ENCODE measurements at places on chromosomes 12 and 14.

GRCh38 chr14:64324461-64324860, 30.3 kb upstream of the ESR2 start:
- no peak for DNase-seq

GRCh38 chr12:124487066-124487833, 80.2 kb downstream of the NCOR2 start:
- DNase-seq = no peak

DNA sequence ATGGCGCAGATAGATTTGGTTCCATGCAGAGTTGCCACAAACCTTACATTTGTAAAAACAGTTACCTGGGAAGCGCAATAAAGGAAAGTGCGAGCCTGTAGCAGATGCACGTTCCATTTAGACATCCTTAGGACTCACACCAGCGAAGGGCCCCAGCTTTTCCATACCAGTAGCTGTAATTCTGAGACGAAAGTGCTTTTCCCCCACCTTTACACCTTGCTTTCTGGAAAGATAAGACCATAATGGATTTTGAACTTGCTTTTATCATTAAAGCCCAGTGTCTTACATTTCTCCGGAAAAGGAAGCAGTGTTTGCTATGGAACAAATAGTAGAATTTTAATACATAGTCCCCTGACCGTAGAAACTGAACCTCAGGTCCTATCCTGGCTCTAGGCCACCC, 616 bp upstream of the CCDC77 start:
- DNase-seq = no peak

DNA sequence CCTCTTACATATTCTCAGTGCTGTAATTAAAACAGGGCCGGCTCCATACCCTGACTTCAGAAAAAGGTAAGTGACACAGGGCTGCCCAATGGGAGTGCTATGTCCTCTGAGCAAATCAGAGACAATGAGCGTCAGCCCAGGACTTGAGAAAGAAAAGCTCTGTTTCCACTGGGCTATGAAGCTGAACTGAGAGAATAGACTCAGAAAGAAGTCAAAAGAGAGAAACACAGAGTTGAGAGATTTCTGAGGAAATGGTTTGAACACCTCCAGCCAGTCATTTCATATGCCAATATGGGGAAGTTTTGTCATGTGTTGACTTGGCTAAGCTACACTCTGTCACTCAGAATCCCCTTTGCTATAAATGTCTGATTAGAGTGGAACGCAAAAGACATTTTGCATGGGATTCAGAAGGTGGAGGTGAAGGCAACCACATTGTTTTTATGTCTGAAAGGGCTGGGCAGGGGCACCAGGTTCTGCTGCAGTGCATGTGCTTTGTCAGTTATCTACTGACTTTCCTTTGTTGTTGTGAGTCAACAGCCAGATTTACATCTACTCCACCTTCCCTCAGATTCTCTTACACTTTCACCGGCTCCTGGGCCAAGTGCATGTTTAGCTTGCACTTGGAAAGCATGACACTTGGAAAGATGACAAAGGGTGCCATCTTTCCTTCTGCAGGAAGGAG, 313.3 kb downstream of the DUSP6 start:
- DNase-seq = no peak

- no peak for DNase-seq
These were observed 110.2 kb downstream of the NEDD1 start for GRCh38 chr12:97017213-97017612.

DNA sequence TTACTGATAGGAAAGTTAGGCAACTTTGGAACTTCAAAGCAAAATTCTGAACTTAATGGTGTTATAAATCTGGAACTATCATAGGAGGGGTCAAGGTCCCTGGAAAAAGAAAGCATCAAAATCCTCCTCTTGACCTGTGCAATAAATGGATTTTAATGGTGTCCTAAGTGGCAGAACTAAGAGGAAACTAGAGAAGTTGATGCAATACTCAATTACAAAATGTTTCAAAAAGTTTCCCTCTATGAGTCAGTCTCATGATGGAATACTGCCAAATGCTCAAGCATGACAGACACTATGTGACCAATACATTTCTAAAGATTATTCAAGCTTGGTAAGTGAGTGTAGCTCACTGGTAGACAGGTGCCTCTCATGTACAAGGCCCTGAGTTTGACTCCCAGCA, 47.7 kb upstream of the ERGIC2 start:
- DNase-seq = no peak

DNA sequence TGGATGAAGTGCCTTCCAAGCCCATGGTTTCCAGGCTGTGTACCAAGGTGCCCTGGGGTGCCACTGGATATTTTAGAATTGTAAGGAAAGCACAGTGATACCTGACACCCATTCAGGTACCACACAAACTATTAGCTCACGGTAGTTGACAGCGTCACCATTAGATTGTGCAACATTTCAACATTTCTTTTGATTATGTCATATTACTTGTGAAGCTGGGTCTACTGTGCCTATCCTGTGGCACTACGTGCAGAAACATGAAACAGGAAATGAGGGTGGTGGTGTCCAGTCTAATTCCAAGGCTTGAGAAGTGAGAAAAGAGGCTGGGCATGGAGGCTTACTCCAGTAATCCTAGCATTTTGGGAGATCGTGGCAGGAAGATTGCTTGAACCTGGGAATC, 75.5 kb upstream of the CPM start:
- DNase-seq = no peak

DNA sequence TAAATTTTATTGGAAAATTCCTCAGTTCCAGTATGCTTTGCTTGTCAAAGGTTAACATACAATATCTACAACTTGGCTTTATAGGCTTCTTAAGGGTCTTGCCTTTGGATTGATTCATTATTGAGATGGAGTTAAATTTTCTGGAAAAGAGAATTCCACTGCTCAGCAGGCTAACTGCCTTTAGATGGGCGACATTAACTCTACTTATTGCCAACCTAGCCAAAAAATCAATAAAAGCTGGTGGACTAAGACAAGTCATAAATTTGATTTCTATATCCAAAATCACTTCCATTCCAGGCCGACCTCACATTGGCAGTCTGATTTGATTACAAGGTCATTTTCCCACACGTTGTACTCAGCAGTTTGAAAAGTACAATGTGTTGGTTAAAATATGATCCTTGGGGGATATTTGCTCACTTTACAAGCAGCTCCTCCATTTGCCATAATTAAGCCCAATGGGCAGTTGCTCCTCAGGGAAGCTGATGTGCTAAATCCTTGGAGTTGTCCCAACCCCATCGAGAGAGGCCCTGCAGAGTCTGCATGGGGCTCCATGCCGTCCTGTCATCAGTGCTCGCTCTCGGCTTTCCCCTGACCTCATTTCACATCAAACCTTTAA, 36.1 kb upstream of the CRY1 start:
- DNase-seq = no peak

DNA sequence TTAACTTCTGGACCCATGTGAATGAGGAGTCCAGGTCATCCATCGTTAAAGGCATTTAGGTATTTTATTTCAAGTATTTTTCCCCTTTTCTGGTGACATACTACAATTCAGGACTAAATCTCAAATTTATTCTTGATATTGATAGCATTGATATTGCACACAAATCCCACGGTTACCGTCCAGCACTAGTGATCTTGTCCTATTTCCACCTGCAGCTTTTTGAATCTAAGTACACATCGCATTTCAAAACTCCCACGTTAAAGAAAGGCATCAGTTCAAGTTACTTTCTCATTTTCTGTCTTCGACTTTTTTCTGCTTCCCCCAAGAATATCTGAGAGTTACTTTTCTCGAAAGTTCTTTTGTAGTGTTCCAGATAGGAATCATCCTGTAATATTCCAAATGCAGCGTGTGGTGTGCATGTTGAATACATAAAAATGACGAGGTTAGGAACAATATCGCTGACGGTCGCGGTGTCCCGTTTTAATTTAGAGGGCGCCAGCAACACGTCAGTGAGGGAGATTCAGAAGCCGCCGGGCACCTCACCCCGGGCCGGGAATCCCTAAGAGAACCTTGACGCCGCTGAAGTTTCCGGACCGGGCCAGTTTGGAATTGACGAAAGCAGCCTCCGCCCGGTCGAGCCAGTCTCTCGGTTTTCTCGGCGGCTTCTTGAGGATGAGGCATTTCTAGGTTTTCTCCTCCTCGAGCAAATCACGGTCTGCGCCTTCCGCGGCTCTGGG, 569 bp upstream of the RGS6 start:
- no peak for DNase-seq

- DNase-seq = no peak
These were observed 297.9 kb upstream of the AMIGO2 start for GRCh38 chr12:47377414-47378221.

- no peak for DNase-seq
These were observed 260.3 kb downstream of the ADGRD1 start for GRCh38 chr12:131213896-131214442.

- no peak for DNase-seq
These were observed 4.9 kb upstream of the NECAP1 start for GRCh38 chr12:8077207-8077606.

DNA sequence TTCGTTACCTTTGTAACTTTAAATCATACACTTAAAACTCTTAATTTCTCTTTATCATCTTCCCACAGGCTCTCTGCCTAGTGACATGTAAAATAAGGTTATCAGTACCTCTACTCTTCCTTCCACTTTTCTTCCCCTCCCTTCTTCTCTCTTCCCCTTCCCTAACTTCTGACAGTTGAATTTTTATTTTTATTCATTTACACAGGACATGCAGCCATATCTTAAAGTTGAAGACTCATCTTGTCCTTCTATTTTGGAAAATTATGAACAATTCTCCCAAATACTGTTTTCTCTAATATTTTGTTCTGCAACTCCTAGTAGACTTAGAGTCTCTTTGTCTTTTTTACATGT, 263.9 kb downstream of the FBXL14 start:
- no peak for DNase-seq

DNA sequence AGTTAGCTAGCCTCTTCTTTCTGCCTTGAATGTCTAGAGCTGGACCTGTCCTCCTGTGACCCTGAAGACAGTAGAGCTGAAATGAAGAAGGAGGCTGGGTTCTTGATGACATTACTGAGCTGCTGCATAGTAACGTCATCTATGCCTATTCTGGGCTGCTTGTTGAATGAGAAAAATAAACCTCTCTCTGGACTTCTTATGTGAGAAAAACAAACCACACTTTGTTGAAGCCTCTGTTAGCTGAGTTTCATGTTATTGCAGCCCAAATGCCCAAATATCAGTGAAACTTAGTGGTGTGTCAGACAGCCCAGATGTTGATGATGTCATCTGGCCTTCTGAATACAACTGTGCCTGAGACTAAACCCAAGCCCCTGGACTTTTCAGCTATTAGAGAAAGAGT, 67.0 kb upstream of the MAX start:
- DNase-seq = no peak

DNA sequence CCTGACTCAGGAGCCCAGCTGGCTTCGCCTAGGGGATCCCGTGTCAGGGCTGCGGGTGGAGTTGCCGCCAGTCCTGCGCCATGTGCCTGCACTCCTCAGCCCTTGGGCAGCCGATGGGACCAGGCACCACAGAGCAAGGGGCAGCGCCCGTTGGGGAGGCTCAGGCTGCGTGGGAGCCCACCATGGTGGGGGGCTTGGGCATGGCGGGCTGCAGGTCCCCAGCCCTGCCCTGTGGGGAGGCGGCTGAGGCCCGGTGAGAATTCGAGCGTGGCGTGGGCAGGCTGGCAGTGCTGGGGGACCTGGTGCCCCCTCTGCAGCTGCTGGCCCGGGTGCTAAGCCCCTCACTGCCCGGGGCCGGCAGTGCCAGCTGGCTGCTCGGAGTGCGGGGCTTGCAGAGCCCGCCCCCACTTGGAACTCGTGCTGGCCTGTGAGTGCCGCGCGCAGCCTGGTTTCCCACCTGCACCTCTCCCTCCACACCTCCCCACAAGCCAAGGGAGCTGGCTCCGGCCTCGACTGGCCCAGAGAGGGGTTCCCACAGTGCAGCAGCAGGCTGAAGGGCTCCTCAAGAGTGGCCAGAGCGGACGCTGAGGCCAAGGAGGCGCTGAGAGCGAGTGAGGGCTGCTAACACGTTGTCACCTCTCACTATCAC, 135.1 kb upstream of the SEL1L start:
- no peak for DNase-seq

- DNase-seq = no peak
These were observed 2.0 kb downstream of the CCDC198 start for GRCh38 chr14:57491640-57492039.

DNA sequence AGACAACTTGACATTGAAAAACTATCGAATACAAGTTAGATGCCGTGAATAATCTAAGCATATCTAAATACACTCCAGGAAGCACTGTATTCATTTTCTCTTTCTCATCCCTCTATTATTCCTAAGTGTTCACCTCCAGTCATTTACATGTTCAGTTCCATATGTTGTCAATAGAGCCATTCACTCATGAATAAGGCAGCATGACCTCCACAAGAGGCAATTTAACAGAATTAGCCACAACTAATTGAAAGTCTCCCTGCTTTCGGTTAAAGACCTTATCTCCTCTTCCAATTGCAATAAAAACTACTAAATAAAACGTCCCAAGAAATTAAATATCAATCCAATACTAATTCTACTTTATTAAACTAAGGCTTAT, 1.8 kb downstream of the LRIG3 start:
- no peak for DNase-seq

DNA sequence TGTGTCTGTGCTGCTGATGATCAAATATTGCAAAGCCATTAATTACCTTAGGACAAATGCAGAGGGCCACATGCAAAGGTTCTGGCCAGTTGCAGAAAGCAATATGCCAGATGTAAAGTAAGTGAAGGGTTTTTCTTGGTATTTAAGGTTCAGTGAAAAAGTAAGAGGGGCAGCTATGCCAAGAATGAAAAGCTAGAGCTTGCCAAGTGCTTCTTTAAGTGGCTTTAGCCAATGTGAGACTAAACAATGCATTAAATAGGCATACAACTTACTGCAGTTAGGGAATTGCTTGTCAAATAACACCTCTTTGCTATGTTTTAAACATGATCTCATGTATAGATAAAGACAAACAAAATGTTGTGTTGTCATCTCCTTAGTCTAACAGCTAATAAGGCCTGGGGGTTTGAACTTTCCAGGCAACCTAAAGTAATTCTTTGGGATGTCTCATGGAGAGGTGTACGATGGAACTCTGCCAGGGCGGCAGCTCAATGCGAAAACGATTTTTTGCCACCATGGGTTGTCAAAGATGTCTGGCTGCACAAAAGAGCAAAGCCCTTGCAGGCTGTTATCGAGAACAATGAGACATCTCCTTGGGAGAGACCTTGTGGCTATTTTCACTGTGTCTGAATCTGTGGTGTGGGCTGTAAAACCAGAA, 12.0 kb downstream of the IGF1 start:
- no peak for DNase-seq

DNA sequence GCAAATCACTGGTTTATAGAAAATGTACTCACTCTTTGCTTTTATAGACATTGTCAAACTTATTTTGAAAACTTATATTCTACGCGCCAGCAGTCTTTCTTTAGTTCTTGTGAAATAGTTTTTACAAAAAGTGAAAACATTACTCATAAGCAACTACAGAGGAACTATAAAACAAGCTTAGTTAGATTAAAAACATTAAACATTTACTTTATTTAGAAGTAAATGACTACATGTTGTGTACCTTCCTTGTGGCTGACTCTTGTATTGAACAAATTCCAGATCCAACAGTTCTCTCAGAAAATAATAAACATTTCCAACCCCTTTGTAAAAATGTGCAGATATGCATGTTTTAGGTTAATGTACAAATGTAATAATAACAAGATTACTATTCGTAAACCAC, 198.5 kb downstream of the SOX5 start:
- DNase-seq = no peak

- no peak for DNase-seq
These were observed 1064.1 kb upstream of the FLRT2 start for GRCh38 chr14:84465880-84466279.

GRCh38 chr14:94752591-94753436, 17.1 kb downstream of the GSC start:
- no peak for DNase-seq

- DNase-seq = no peak
These were observed 53.7 kb upstream of the INSM2 start for GRCh38 chr14:35480119-35480769.
